ENCODE measurements at places on chromosomes 7 and 10.

DNA sequence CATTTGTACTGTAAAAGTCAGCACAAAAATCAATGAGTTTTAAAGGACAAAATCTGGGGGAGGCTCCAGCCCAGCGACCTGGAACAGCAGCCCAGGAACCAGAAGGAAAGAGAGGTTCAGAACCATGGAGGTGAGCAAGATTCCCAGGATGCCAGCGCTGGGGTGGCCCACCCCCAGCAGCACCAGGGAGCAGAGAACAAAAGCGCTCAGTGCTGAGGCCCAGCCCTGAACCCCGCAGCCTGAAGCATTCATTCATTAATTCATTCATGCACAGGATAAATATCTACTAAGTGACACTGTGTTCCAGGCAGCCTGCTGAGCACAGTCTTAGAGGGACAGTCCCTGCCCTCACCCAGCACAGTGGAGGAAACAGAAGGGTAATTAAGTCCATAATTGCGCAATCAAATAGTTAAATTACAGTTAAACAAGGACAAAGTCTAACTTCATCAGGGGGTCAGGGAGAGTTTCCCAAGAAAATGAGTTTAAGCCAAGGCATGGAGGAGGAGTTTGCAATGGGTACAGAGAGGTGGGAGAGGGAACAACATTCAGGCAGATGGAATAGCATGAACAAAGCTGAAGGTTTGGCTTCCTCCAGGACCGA is 202.3 kb downstream of the GRID1 start:
- DNase-seq = no peak

DNA sequence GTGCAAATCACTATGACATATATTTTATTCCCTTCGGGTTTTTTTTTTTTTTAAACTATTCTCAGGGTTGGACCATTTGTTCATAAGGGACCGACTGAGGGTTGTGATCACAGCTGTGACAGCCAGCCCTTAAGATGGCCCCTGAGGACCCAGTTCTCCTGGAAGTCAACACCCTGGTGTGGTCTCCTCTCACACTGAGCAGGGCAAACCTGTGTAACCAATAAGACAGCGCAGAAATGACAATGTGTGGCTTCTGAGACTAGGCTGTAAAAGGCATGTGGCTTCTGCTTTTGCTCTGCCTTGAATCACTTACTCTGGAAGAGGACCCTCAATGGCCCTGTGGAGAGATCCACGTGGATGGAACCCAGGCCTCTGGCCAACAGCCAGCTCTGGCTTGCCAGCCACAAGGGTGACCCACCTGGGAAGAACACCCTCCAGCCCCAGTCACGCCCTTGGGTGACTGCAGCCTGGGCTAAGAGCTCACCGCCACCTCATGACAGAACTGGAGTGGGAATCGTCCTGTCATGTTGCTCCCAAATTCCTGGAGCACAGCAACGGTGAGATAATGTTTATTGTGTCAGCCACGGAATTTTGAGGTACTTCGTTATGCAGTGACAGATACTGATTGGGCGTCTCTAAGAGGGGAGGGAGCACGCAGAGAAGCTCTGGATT is 127.1 kb downstream of the CLEC2L start:
- DNase-seq = no peak

DNA sequence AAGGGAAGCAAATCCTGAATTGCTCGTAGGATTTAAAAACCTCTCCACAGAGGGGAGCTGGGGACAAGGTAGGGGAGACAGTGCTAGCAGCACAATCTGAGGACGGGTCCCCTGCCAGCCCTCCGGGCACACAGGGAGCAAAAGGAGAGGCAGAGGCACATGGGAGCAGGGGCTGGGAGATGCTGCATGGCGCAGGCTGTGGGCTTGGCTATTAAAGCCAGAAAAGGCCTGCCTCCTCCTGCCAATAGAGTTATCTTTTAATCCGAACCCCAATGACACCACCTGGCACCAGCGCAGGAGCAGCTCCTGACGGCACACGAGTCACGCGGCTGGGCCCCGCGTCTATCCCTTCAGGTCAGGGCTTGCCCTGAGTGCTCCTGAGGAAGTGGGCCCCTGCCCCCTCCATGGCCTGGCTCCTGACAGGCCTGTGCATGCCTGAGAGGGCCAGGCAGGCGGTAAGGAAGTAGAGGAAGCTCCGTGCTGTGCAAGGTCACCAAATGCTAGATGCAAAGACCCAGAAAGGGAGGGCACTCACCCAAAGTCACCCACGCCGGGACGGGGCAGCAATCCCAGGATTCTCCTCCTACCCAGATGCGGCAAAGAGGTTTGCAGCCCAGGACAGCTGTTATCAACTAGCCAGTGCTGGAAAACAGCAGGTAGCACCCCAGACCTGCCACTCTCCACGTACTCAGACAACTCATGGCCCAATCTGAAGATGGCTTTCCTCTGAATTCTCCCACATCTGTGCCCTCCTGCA is 28.1 kb downstream of the DLG5 start:
- DNase-seq = peak; percentile 77

DNA sequence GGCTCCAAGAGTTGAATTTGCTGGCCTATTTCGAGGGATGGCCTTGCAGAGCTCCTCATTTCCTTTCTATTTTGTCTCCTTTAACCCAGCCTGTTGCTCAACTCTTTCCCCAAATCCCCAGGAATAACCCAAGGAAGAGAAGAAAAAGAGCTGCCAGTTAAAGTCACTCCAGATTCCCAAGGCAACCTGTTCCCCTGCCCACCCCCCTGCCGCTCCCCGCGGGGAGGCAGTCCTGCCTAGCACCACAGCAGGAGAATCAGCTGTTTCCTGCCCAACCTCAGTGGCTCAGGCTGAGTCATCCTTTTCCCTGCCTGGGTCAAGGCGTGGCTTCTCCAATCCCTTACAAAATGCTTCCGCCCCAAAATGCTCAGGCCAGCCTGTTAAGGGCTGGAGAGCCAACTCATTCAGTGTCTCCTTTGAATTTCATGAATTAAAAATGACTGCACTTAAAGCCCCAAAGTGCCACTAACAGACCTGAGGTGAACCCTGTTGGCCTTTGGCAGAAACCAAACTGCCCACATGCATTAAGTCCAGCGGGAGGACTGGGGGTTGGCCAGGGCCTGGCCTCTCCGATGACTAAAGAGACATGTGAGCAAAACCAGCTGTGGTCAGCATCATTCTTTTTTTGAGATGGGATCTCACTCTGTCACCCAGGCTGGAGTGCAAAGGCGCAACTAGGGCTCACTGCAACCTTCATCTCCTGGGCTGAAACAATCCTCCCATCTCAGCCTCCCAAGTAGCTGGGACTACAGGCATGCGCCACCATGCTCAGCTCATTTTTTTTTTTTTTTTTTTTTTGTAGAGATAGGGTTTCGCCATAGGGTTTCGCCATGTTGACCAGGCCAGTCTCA is 83.2 kb upstream of the KIF5B start:
- peak; percentile 68 for DNase-seq

DNA sequence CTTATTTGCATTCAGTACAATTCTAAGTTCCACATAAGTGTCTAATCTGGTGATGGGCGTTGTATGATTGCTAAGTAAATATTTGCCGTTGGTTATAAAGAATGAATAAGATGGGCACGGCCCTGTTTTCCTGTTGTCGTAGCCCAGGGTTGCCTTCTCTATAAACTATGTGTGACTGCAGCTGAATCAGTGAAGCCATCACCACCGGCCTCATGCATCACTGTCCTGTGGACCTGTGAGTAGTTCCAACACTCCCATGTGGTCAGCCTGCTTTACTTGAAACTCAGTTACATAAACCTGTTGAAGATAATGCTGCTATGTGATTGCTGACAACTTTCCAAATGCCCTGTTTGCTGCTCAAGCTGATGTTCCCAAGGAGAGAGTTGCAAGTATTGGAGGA is 21.6 kb upstream of the KLF6 start:
- DNase-seq = peak; percentile 63

DNA sequence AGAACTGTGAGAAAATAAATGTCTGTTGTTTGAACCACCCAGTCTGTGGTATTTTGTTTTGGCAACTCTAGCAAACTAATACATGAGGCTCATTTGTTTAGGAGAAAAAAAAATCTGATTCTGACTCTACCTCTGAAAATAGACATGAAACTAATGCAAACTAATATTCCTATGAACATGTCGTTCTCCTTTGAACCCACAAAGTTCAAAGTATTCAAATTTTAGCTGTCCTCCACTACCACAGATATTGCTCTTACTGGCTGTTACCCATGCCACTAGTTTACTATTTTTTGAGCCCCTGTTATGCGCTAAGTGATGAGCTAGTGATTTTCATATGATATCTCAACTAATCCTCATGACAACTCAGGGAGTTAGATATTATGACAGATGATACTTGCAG is 58.8 kb upstream of the ZNF804B start:
- DNase-seq = no peak

- DNase-seq = no peak
Observed at GRCh38 chr7:100933734-100934133, 15.6 kb upstream of the MUC3A start.

DNA sequence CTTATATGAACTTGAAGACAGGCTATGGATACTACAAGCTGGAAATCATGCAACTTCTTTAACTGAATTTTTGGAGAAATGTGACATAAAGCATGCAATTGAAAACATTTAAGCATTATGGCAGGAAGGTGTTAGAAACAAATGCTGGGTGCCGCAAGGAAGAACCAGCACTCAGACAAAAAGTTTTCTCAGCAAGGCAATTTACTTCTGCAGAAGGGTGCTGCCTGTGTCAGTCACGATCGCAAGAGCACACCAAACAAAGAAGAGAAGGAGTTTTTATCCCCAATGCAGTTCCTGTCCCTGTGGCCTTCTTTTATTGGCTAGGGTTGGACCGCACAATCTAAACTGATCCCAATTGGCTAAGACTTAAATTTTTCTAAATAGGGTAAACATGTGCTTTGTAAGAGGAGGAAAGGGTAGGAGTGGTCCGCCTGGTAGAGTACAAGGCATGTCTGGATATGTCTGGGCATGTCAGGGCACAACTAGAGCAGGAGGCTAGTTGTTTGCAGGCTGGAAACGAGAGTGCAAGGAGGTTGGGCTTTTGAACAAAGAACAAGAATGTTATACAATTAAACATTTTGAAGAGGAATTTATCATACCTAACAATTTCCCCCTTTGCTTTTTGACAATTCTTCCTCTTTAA is 109.6 kb upstream of the FAM3C start:
- no peak for DNase-seq

DNA sequence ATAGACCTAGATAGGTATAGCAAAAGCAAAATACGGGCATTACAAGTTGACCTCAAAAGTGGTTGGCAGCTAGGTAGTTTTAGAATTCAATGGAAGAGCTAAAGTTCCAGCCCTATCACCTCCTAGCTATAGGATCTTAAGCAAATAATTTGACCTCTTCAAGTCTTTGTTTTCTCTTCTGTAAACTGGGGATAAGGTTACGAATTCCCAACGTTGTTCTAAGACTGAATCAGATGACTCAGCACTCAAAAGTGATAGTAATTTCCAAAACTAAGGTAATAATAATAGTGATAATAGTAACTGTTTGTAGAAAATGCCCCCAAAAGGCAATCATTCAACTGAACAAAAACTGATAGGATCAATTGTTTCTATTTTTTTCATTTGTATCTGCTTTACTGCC is 445.2 kb downstream of the KCNMA1 start:
- DNase-seq = no peak

- DNase-seq = no peak
Observed at GRCh38 chr7:94069162-94069739, 65.1 kb upstream of the BET1 start.

DNA sequence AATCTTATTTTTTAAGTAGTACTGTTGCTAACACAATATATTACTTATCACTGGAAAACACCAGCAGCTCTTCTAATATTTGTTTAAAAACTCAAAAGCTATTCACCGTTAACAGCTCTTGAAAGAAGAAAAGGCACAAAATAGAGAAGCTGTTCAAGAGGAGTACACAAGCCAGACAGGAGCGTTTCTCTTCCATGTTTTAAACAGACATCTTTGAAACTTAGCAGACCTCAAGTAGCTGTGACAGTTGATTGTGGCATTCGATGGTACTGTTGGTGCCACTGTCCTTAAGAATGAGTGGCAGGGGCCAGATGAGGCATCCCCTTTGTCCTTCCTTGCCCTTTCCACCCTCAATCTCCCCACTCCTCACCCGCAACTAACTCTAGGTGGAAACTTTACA is 81.6 kb upstream of the PRR15 start:
- no peak for DNase-seq

- DNase-seq = no peak
Observed at GRCh38 chr10:21724020-21724589, 190.1 kb downstream of the MLLT10 start.
